Activated CD8-positive, alpha-beta T cell treated with anti-CD3 and anti-CD28 coated beads, Interleukin-2, amount 10 ng/mL, durations not matched to agents 7 days and 5 days (primary cell): ENCODE measurements at places on chromosomes 3 and 15. TPM values are rescaled to one million over a fixed set of nuclear protein-coding genes. Genes with fewer than 3 reads are reported as not detected.

Gene GOLGA8S
- total RNA-seq: 1.0 TPM

Gene IL5RA
- total RNA-seq: not detected

Gene EAF1
- total RNA-seq: 31.3 TPM

GRCh38 chr3:4514321-4514720, 21.2 kb downstream of the ITPR1 start:
- peaks cover 30% of the 10 kb centered on the region for H3K4me1 ChIP-seq
- H3K27ac ChIP-seq: no peak overlapping the region

DNA sequence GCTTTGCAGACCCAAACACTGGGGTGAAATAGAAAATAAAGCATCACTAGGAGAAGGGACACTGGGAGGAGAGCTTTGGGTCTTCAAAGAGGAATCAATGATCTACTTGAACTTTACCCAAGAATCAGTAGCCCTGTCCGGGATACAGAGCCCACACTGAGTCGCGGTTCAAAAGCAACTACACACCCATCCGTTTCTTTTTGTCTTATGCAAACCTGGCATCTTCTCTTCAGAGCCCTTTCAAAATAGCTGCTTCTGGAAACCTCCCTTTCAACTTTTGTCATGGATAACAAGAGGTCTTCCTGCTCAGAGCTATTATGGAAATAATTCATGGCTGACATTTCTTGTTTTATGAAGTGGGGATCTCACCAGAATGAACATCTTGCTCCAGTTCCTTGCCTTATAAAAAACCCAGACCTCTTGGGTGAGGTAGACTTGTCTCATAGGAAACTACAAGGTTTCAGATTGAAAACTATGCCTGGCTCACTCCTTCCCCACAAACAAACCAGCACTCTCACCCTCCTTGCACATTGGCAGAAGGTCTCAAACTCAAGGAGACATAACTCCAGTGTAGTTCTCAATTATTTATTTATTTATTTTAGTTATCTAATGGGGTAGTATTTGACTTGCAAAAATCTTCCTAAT, 115.1 kb upstream of the ARHGEF3 start:
- peak overlapping the region; percentile 92 for H3K4me3 ChIP-seq
- H3K27me3 ChIP-seq: no peaks in the 10 kb centered on the region
- H3K36me3 ChIP-seq: peaks cover 20% of the 10 kb centered on the region
- H3K4me1 ChIP-seq: peaks cover 71% of the 10 kb centered on the region
- peak; percentile 34 for DNase-seq
- H3K27ac ChIP-seq: peak overlapping the region; percentile 99

GRCh38 chr3:122730240-122730639, 49.6 kb downstream of the PARP14 start:
- H3K27ac ChIP-seq: no peak overlapping the region
- H3K36me3 ChIP-seq: peaks cover 68% of the 10 kb centered on the region
- no peaks in the 10 kb centered on the region for H3K27me3 ChIP-seq
- DNase-seq: no peak
- no peaks in the 10 kb centered on the region for H3K4me1 ChIP-seq

GRCh38 chr15:25508369-25509002, 69.7 kb upstream of the UBE3A start:
- no peak overlapping the region for H3K4me3 ChIP-seq
- peak; percentile 22 for DNase-seq
- H3K4me1 ChIP-seq: no peaks in the 10 kb centered on the region
- no peak overlapping the region for H3K27ac ChIP-seq
- no peaks in the 10 kb centered on the region for H3K36me3 ChIP-seq
- no peaks in the 10 kb centered on the region for H3K27me3 ChIP-seq

GRCh38 chr15:48940508-48940907, 23.2 kb downstream of the SHC4 start:
- H3K27ac ChIP-seq: no peak overlapping the region
- no peak overlapping the region for H3K4me3 ChIP-seq
- peaks cover 17% of the 10 kb centered on the region for H3K27me3 ChIP-seq
- peak; percentile 38 for DNase-seq
- H3K36me3 ChIP-seq: no peaks in the 10 kb centered on the region

DNA sequence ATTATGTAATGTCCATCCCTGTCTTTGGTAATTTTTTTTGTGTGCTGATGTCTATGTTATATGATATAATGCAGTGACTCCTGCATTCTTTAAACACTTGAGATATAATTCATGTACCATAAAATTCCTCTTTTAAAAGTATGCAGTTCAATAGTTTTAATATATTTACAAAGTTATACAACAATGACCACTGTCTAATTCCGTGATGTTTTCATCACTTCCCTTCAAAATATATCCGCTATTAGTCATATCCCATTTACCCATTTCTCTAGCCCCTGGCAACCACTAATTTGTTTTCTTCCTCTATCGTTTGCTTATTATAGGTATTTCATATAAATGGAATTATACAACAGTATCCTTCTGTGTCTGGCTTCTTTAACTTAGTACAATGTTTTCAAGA, 64.9 kb upstream of the SUCLG2 start:
- H3K27me3 ChIP-seq: no peaks in the 10 kb centered on the region
- no peak for DNase-seq
- peaks cover 7% of the 10 kb centered on the region for H3K36me3 ChIP-seq

DNA sequence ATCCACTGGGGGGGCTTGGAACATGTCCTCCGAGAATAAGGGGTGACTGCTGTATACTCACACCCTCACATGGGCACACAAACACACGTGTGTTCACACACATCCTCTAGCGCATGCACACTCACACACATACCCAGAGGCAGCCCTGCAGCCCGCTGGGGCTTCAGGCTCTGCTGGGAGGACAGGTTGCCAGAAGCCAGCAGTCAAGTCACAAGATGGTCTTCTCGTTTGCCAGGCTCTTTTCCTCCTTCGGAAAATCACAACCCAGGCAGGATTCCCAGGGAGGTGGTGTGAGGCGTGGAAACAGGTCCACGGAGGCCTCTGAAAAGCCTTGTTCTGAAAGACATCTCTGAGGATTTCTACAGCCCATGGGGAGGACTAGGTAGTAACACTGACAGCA, 26.8 kb downstream of the MEGF11 start:
- H3K4me3 ChIP-seq: no peak overlapping the region
- H3K4me1 ChIP-seq: no peaks in the 10 kb centered on the region
- H3K27me3 ChIP-seq: peaks cover 8% of the 10 kb centered on the region
- H3K36me3 ChIP-seq: no peaks in the 10 kb centered on the region

- no peak for DNase-seq
- peaks cover 4% of the 10 kb centered on the region for H3K36me3 ChIP-seq
- no peaks in the 10 kb centered on the region for H3K4me1 ChIP-seq
- H3K27me3 ChIP-seq: no peaks in the 10 kb centered on the region
Observed at GRCh38 chr3:112350018-112350810, 17.3 kb downstream of the CD200 start.

- H3K27me3 ChIP-seq: no peaks in the 10 kb centered on the region
- no peaks in the 10 kb centered on the region for H3K4me1 ChIP-seq
- H3K36me3 ChIP-seq: no peaks in the 10 kb centered on the region
- no peak for DNase-seq
- no peak overlapping the region for H3K4me3 ChIP-seq
Observed at GRCh38 chr3:95460274-95460673, 1354.1 kb upstream of the EPHA6 start.

DNA sequence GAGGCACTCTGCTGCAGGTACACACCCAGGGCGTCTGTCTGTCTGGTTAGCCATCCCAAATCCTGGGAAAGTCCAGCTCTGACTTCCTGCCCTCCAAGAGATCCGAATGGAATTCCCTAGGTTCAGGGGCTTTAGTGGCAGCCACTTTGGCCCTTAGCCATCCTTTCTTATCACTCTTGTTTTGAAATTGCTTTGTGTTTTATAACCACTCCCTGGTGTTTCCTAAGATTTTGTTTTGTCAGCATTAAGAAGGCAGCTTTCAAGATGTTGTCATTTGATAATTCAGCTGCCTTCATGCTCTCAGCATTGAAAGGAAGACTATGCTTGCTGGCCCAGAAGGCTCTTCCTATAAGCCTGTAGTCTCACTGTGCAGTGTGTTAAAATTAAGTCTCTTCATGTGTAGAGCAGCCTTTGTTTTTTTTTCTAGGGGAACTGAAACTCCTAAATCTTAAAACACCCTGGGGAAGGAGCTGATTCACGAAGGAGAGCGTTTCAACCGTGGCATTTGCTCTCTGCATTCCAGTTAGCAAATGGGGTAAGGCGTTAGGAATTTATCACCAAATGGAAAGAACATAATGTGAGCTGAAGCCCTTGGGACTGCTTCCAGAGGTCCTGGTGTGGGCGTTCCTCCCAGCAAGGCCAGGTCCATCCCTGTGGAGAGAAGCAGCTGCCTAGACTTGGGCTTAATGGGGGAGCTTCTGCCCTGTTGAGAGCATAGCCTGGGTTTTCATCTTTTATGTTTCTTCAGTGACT, 14.2 kb upstream of the CLEC3B start:
- H3K27ac ChIP-seq: peak overlapping the region; percentile 14
- H3K4me1 ChIP-seq: peaks cover 3% of the 10 kb centered on the region
- H3K27me3 ChIP-seq: no peaks in the 10 kb centered on the region
- DNase-seq: no peak
- peaks cover 49% of the 10 kb centered on the region for H3K36me3 ChIP-seq
- no peak overlapping the region for H3K4me3 ChIP-seq

- no peak overlapping the region for H3K27ac ChIP-seq
- DNase-seq: no peak
- no peaks in the 10 kb centered on the region for H3K27me3 ChIP-seq
- H3K36me3 ChIP-seq: no peaks in the 10 kb centered on the region
Observed at GRCh38 chr3:144112036-144112435, 140.4 kb downstream of the DIPK2A start.
